Effector memory CD4-positive, alpha-beta T cell (primary cell): ENCODE measurements at places on chromosomes 6 and 20.

DNA sequence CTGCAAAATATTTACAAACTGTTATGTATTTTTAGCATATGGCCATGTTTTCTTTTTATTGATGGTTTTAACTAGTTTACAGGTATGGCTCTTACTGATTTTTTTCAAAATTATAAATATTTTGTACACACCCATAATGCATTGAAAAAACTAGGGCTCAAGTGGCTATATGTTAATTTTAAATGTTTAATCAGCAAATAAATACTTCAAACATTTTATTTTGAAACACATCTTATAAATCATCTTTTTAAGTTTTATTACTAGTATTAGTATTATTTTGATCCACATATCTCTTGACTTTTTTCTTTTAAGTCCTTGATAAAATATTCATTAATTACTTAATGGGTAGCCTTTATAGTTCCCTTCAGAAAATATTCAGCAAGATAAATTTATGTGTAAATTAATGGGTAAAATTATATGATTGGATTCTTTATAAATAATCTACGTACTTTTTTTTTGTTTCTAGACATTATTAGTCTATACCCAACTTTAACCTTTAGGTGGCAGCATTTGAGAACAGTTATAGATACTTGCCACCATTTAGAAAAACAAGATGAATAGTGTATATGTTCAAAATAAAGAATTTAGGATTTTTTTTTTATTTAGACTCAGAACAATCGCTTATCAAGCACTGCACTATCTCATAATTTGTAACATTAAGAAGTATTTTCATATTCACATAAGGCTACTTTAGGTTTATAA is 241.9 kb downstream of the ADGRB3 start:
- no peak overlapping the region for H3K27ac ChIP-seq
- H3K4me3 ChIP-seq = no peak overlapping the region
- DNase-seq = no peak
- H3K36me3 ChIP-seq = no peaks in the 10 kb centered on the region
- no peaks in the 10 kb centered on the region for H3K27me3 ChIP-seq
- H3K4me1 ChIP-seq = no peaks in the 10 kb centered on the region

DNA sequence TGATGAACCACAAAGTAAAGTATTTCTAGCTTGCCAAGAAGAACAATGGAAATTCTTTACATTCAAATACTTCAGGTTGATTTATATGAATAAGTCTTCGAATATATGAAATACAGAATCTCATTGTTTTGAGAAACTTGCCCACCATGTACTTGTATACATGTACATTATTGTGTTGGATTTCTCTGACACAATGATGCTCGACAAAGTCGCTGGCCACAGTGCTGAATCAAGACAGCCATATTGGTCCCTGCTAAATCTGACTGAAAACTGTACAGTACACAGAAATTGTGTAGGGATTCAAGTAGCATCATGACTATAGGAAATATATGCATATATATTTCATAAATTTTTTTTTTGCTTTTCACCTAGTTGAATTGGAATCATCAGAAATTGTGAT is 13.1 kb upstream of the LIN28B start:
- H3K36me3 ChIP-seq = no peaks in the 10 kb centered on the region
- DNase-seq = no peak
- H3K27ac ChIP-seq = no peak overlapping the region
- no peaks in the 10 kb centered on the region for H3K4me1 ChIP-seq
- H3K4me3 ChIP-seq = no peak overlapping the region

DNA sequence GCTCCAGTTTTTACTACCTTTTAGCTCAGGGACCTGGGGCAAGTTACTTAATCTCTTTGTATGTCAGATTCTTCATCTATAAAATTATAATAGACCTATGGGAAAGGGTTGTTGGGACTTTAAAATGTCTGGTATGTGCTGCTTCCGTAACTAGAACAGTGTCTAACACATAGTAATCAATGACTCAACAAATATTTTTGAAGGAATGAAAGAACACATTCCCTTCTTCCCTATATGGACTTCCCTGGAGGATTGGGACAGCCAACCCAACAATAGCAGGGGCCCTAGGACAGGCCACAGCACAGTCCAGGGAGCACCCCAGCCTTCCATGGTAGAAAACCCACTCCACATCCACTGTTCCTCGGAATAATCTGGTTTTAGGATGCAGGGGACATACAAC is 50.7 kb upstream of the TPD52L1 start:
- DNase-seq = no peak
- H3K27ac ChIP-seq = no peak overlapping the region
- no peaks in the 10 kb centered on the region for H3K4me1 ChIP-seq
- H3K27me3 ChIP-seq = peaks cover 5% of the 10 kb centered on the region

DNA sequence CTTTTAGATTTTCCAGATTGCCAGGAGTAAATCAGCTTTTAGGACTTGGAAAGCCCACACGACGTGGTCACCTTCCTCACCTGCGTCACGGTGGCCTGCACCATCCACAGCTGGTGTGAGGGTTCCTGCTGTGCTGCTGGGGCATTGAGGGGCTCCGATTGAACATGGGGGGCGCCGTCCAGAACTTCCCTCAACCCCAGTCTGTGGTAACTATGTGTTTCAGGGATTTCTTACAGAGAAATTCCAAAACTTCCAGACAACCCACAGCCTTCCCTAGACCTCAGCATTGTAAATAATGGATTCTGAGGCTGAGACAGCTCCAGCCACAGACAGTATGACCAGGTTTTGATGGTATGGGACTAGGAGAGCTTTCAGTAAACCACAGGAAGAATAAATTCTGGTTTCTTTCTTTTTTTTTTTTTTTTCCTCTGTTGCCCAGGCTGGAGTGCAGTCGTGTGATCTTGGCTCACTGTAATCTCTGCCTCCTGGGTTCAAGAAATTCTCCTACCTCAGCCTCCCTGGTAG is 46.7 kb upstream of the IRF4 start:
- H3K4me3 ChIP-seq = no peak overlapping the region
- DNase-seq = no peak
- H3K36me3 ChIP-seq = peaks cover 5% of the 10 kb centered on the region
- H3K27ac ChIP-seq = no peak overlapping the region

DNA sequence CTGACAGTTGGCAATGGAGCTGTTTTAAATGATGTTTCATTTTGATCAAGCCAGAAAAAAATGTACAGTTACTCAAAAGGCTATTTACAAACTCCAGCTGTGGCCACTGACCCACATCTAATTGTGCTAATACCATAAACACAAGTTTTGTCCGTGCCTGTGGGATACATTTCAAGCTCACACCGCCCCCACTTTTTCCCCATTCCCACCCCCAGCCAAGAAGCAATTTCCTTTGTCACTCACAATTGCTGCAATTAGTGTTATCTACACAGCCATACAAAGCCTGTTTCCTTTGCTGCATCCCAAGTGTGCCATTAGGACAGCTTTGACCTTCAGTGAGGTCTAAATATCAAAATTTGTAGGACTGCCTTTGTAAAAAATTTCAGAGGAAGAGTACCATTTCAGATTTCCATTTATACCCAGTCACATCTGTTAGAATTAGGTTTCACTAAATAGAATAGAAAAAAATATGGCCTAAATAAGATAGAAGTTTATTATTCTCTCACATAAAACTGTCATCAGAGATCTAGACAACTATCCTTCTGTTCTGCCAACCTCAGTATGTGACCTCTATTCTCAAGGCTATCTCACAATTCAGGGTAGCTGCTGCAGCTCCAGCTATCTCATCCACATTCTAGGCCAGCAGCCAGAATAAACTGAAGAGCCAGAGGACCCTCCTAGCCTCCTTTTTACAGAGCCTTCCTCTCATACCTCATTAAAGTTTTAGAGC is 202.6 kb downstream of the NFATC2 start:
- no peaks in the 10 kb centered on the region for H3K4me1 ChIP-seq
- no peak for DNase-seq
- no peak overlapping the region for H3K27ac ChIP-seq
- H3K36me3 ChIP-seq = no peaks in the 10 kb centered on the region

- H3K4me1 ChIP-seq = no peaks in the 10 kb centered on the region
- H3K27me3 ChIP-seq = no peaks in the 10 kb centered on the region
- no peak overlapping the region for H3K27ac ChIP-seq
- H3K4me3 ChIP-seq = no peak overlapping the region
Measured at GRCh38 chr6:48116699-48117645, 6.0 kb upstream of the PTCHD4 start.
